Activated naive CD8-positive, alpha-beta T cell treated with anti-CD3 and anti-CD28 coated beads, Interleukin-2, amount 50 U/mL, for 24 hours (primary cell): ENCODE measurements at places on chromosomes 11 and 22.

GRCh38 chr11:64218628-64219353 is 7.2 kb downstream of the TRPT1 start:
- no peak for DNase-seq

DNA sequence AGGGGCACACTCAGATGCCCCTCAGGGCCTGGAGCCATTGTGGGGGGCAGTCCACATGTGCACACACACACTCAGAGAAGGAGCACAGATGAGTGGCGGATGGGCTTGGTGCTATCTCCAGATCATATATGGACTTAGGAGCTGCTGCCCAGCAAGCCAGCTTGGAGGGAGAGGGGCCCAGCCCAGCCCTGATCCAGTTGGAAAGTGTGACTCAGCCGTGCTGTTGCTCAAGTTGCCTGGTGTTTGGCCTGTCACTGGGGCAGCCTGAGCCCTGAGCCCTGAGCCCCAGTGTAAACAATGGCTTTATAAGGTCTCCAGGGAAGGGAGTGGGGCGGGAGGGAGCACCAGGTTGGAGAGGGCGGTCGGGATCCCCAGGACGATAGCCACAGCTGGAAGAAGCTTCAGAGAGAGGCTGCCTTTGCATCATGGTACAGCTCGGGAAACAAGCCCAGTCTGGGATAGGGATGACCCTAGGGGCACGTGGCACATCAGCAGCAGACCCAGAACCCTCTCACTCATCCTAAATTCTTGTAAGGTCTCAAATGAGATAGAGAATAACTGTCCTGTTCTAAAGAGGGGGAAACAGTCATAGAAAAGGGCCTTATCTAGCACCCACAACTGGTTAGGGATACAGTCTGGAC is 4.8 kb downstream of the SELENOM start:
- no peak for DNase-seq

DNA sequence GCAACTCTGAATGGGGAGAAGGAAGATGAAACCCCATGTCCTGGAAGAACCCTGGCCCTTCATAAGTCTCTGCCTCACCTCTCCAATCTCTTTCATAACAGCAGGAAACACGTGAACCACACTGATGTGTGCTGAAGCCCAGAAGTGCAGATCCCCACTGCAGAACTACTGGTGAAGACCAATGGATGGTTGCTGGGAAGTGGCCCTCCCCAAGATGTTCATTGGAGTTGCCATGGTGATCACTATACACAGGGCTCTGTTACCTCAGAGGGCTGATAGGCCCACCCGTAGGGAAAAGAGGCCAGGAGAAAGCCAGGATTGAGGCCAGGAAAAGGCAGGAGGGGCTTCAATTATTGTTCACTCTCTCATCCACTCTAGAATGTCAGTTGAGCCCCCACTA is 11.6 kb downstream of the TST start:
- DNase-seq, result no peak

- no peak for DNase-seq
These were observed 519.6 kb downstream of the METTL15 start for GRCh38 chr11:28627690-28628255.

- DNase-seq, result no peak
These were observed 17.4 kb downstream of the DRD2 start for GRCh38 chr11:113457784-113458183.

GRCh38 chr11:17840101-17840548 is 105.5 kb downstream of the KCNC1 start:
- no peak for DNase-seq

DNA sequence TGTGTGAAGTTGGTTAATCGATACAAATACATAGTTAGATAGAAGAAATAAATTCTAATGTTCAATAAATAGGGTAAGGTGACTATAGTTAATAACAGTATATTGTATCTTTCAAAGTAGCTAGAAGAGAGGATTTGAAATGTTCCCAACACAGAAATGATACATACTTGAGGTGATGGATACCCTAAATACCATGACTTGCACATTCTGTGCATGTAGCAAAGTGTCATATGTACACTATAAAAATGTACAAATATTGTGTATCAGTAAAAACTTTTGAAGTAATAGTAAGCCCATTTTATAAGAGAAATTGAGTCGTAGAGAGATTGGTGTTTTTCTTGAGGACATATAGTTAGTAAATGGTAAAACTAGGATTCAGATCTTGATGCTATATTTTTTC is 56.4 kb upstream of the PGR start:
- no peak for DNase-seq

DNA sequence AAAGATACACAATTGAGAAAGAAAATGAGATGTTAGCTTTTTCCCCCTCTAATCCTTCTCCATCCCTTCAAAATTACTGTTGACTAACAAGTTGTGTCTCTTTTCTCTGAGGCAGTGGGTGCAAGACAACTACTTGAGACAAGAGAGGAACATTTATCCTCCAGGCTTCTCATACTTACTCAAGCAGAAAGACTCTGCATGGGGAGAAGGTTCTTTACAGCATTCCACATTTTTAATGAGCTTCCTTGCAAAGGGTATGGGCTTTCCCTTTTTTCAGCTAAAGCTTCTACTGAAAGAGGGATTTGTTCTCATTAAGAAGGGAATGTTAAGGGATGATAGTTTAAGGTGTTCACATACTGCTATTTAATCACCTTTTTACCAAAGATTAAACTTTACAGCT is 47.8 kb downstream of the PAX6 start:
- DNase-seq, result no peak

GRCh38 chr11:132115454-132115853 is 745.0 kb downstream of the NTM start:
- no peak for DNase-seq

DNA sequence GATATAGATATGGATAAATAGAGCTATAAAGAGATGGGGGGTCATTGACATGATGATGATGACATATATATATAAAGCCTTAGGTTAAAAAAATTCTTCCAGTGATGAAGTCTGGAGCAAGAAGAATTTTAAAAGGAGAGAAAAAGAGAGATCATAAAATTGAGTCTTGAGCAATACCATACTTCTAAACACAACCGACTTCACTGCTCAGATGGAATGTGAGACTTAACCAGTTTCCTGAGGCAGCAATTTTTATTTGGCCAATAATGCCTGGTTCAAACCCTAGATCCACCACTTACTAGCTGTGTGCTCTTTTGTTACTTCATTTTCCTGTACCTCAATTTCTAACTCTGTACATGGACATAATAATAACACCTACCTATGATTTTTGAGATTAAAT is 229.5 kb downstream of the TTC28 start:
- DNase-seq, result no peak

GRCh38 chr22:19201869-19202798 is 23.6 kb upstream of the SLC25A1 start:
- no peak for DNase-seq

GRCh38 chr11:60831501-60832079 is 10.3 kb upstream of the CCDC86 start:
- no peak for DNase-seq

DNA sequence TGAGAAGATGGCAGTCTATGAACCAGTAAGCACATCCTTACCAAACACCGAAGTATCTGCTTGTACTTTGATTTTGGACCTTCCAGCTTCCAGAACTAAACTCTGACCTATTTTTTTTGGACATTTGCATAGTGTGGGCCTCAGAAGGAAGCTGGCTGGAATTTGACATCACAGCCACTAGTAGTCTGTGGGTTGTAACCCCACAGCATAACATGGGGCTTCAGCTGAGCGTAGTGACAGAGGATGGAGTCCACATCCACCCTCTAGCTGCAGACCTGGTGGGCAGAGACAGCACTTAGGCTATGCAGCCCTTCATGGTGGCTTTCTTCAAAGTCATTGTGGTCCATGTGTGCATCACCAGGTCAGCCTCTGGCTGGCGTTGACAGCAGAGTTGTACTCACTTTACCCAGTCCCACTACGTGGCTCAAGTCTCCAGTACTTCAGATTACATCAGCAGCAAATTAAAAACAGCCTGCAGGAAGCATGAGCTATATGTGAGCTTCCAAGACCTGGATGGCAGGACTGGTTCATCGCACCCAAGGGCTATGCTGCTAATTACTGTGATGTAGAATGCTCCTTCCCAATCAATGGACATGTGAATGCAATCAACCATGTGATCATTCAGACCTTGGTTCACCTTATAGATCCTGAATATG is 58.6 kb upstream of the VPREB1 start:
- DNase-seq, result no peak

GRCh38 chr11:22666688-22667439 is 453 bp downstream of the GAS2 start:
- DNase-seq, result peak; percentile 24

GRCh38 chr11:18836417-18836816 is 44.8 kb upstream of the PTPN5 start:
- no peak for DNase-seq

GRCh38 chr11:43899094-43899493 is 18.5 kb downstream of the ALKBH3 start:
- no peak for DNase-seq

DNA sequence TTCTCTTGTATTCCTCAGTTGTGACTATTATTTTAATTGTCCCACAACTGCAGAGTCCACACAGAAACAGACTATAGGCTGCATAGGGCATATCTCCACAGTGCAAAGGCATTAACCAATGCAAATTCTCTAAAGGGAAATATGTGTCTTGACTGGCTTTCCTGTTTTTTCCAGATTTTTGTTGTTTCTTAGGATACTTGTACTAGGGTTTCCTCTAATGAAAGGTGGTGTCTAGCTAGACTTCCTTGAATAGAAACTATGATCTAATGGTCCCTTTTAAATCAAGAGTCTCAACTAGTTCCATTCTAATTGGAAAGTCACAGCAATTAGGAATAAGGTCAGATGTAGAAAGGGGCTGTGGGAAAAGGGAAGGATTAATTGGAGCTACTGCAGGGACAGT is 37.6 kb downstream of the SLC36A4 start:
- no peak for DNase-seq

GRCh38 chr11:64248578-64248977 is 1.8 kb upstream of the PPP1R14B start:
- no peak for DNase-seq

DNA sequence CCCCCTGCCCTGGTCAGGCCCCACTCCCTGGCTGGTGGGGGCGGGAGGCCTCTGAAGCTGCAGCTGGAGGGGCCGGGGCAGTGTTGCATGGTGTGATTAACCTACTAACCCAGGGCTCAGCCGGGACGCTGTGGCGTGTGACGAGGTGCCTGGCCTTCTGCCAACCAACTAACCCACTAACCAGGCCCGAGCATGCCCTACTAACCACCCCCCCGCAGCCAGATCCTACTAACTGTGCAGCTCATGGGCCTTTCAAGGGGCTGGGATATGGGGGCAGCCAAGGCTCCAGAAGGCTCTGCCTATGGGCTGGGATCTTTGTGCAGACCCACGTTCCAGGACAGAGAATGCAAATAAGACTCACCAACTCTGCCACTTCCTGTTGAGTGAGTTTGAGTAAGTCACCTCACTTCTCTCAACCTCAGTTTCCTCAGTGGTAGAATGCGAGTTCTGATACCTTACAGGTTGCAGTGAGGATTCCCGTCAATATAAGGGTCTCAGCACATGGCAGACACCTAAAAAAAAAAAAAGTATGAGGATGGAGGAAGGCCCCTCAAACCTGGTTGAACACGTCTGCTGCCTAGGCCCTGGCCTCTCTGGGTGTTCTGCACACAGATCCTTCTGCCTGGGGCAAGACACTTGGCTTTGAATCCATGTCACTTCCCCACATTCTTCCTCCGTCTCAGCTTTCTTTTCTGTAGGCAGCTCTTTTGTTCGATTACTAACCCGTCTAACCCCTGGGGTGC is 14.1 kb downstream of the MIAT start:
- peak; percentile 79 for DNase-seq

DNA sequence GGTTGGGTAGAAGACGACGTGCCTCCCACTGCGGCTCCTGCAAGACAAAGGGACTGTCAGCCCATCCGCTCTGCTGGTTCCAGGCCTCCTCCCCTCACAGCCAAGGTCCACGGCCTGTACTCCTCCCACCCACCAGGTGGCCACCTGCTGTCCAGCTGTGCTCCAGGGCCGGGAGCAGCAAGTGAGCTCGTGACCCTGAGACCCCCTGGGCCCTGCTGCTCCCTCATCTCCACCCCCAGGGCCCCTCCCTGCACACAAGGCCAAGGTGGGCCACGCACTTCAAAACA is 27.4 kb downstream of the TSPAN4 start:
- no peak for DNase-seq

GRCh38 chr11:27913650-27914049 is 194.3 kb downstream of the KIF18A start:
- no peak for DNase-seq

DNA sequence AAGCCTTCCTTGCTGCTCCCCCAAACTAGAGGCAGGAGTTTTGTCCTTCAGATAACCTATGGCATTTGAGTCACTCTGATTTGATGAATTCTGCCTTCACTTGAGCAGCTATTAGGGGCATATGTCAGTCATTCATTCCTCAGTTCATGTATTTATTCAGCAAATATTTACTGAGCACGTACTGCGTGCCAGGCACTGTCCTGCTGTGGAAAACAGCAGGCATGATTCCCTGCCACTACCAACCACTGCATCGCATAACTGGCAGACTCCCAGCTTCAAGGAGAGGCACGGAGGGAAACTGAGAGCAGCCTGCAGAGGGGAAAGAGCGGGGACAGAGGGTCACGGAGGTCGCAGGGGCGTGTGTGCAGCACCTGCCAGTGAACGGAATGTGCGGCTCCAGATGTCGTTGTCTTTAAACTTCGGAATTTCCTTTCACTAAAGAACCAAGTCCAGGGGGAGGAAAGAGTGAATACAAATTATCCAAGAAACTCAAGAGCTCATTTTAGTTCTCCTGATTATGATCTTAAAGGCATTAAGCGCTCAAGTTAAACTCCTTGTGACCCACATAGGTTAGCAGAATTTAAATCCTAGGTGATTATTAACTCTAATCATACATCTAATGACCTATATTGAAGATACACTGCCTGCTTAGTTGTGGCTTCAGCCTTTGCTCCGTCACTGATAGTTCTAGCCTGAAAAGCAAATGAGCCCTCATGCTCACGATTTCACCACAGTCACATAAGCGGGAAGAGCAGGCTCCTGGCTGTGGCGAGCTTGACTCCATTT is 12.6 kb downstream of the PPARA start:
- DNase-seq, result no peak

- no peak for DNase-seq
These were observed 118.7 kb upstream of the LARGE1 start for GRCh38 chr22:34038801-34039555.

DNA sequence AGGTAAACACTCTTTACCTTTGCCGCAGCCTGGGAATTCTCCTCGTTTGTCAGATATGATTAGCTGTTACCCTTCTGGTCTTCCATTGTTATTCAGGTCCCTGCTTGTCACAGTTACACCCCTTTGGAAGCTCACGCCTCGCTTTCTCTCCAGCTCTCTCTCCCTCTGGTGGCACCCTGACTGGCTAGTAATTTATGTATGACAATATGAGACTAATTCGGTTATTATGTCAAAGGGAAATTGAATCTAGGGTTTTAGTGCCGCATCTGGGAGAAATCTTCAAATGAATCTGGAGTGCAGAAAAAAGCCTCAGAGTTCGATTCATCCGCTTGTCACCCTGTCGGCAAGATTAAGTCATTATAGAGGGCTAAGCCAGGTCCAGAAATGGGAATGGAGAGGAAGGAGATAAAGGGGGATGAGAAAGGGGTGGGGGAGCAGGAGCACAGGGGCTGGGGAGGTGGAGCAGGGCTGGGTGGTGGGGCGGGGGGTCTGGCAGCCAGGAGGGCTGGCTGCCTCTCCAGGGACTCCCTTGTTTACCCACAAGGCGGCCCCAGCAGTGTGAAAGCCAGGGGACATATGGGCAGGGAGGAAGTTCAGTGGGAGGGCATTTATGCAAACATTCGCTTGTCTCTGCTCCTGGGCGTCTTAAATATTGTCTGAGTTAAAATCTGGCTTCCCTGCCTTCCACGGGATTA is 179.0 kb upstream of the NECTIN1 start:
- DNase-seq, result no peak
